ENCODE measurements at places on chromosomes 3 and 15.

GRCh38 chr15:74723754-74724334 is 1.5 kb downstream of the CYP1A1 start:
- DNase-seq = peak; percentile 62

DNA sequence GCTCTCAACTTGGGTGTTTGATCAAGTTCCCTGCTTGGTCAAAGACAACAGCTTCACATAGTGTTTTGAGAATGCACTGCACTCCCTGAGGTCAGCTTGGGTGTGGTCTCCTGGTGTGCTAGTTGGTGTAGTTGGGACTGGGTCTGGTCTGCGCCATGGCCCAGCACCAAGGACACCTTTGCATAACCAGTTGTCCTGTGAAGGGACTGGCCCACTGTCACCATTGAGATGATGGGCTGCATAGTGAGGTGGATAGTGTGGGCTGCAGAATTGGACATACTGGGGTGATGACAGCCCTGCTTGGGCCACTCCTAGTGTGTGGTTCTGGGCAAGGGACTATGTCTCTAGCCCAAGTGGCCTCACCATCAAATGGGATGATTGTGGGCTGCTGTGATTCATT is 9.5 kb downstream of the RPSA start:
- DNase-seq = no peak

- DNase-seq = no peak
Measured at GRCh38 chr3:34394978-34395748, 596.7 kb downstream of the PDCD6IP start.

DNA sequence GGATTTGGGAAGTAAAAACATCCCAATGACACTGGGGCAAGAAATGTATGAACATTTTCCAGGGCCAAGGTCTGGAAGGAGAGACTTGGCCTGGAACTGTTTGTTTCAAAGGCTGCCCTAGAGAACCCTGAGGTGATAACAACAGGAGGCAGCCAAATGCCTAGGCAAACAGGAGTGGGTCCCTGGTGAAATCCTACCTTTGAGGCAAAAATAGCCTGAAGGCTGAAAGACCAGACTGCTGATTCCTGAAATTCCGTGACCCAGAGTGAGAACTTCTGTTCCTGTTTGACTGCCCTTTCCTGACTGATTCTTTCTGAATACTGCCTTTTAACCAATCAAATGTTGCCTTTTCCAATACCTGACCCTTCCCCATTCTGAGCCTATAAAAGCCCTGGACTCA is 196.4 kb downstream of the NSUN3 start:
- DNase-seq = no peak

DNA sequence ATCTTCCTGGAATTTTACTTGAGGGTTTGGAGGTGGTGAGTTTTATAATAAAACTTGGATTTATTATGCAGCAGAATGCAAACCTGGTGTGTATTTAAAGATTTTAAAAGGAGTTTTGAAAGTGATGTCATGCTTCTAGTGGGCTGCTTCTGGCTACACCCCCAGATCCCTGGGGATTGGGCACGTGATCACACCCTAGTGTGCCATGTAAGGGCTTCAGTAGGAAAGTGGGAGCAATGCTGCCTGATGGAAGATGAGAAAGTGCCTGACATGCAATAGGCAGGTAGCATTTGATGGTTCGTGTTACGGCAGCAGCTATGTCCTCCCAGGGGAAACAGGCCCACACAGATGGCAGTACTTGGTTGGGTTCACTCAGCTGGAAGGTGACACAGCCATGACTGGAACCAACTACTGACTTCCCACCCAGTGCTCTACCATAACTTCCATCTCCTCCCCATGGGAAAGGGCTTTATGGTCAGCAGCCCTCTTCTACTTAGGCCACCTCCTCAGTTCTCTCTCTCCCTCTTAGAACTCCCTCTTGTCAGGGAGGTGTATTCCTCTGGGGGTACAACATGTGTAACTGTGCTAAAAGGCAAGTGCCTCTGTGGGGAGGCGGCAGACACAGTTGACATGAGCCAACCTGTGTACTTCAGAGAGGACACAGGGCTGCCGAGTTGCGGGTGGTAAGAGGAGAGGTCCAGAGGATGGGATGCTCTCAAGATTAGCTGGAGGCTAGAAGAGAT is 5.6 kb downstream of the ITPKA start:
- no peak for DNase-seq

DNA sequence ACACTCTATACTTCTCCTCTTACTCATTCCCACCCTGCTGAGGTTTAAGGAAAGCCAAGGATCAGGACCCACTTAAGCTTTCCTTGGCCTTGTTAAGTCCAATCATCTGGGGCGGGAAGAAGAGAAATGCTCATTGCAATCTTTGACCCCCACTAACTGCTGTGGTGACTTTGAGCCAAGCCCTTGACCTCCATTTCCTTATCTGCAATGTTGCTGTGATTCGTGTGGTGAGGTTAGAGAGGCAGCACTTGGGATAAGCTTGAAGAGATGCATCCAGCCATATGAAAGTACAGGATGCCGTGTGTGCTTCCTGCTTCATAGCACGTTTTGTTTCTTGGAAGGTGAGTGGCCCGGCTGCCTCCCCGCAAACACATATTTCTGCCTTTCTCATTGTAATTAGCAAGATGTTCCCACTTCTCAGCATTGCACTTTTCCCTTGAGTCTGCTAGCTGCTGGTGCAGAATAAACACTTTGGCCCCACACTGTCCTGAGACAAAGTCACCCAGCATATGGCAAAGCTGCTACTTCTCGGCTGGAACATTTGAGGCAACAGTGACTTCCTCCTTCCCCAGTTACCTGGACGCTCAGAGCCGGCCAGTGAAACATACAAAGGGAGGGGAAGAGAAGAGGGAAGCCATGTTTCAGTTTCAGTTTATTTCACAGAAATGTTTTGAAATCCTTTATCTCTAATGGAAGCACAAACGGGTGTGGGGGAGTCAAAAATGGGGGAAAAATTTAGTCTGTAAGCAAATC is 10.5 kb upstream of the NUDT16 start:
- DNase-seq = no peak

GRCh38 chr3:78221300-78221699 is 1181.4 kb downstream of the ROBO2 start:
- DNase-seq = no peak

GRCh38 chr3:156948402-156949210 is 122.5 kb downstream of the LEKR1 start:
- no peak for DNase-seq
